Stimulated activated CD4-positive, alpha-beta T cell treated with anti-CD3 and anti-CD28 coated beads, Interleukin-4, amount 100 ng/mL, for 1 hour (primary cell): ENCODE measurements at places on chromosomes 16 and 17.

DNA sequence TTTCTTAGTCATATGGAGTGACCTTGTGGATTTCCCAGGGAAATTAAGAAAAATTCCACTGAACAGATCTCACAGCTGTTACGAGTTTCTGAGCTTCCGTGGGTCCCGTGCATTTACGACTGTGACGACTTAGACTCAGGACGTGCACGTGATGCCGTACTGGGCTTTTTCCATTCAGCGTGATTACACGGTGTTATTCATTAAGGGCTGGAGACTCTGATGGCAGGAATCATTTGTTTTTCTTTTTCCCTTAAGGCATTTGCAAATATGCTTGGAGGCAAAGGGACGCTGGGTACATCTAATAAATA, 57.2 kb downstream of the TBC1D16 start:
- no peak for DNase-seq

- no peak for DNase-seq
Observed at GRCh38 chr16:72989579-72990551, 58.1 kb downstream of the ZFHX3 start.

GRCh38 chr16:61146429-61146828, 889.8 kb downstream of the CDH8 start:
- DNase-seq, result no peak

DNA sequence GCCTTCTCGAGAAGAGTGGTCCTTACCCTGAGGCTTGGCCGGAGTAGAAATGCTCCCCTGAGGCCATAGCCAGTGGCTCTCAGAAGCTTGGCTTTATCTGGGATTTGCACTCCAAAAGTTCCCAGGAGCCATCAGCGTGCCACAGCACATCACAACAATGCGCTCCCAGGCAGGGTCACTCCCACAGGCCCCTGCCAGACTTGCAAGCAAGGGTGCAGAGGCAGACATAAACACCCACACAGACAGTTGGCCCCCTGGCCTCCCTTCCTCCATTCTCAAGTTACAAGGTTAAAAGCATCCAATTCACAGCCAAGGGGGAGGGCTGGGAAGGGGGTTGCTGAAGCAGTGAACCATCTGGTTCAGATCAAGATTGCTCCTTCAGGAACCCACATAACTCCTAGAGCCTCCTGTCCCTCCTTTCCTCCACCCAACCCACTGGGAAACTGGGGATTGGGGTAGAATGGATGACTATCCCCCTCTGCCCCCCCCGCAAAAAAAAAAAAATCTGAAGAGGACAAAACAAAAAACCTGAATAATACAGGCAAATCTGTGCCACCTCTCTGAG, 1.8 kb downstream of the ST3GAL2 start:
- no peak for DNase-seq

DNA sequence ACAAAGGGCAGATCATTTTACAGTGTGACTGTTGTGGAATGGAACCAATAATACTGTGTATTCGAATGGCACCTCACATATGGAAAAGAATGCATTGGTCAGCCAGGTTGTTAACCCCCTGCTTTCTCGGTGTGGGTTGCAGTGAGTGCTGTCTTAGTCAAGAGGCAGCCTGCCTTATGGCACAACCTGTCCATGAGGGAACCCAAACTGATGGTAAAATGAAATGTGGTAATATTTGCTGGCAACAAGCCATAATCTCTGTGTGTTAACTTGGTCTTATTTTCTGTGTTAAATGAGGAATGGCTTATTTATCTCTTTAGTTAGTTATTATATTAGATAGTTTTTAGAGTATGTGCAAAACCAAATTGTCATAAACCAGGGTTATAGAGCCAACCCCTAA, 81.6 kb downstream of the TMC6 start:
- no peak for DNase-seq

GRCh38 chr17:82377924-82378740, 6.6 kb downstream of the UTS2R start:
- no peak for DNase-seq

DNA sequence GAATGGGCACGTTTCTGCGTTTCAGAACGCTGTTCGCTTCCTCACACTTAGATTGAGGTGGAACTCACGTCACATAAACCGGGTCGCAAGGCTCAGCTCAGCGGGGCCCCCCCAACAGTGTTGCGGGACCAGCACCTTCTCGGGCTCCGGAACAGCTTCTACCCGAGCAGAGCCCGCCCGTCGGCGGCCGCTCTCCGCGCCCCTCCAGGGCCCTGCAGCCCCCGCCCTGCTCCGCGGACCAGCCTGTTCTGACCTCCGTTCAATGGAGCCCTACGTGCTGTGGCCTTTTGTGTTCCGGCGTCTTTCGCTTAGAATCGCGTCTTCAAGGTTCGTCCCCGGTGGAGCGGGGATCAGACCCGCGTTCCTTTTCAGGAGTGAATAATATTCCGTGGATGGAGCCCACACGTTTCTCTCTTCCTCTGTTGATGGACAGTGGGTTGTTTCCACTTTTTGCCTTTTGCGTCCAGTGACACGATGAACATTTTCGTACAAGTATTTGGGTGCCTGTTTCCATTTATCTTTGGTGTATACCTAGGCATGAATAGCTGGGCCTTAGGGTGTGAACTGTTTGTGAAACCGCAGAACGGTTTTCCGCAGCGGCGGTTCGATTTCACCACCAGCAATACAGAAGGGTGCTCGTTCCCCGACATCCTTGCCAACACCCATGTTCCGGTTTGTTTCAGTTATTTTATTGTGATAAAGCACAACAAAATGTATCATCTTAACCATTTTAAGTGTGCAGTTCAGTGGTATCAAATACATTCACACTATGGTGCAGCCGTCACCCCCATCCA, 2.3 kb upstream of the SLC22A31 start:
- no peak for DNase-seq

DNA sequence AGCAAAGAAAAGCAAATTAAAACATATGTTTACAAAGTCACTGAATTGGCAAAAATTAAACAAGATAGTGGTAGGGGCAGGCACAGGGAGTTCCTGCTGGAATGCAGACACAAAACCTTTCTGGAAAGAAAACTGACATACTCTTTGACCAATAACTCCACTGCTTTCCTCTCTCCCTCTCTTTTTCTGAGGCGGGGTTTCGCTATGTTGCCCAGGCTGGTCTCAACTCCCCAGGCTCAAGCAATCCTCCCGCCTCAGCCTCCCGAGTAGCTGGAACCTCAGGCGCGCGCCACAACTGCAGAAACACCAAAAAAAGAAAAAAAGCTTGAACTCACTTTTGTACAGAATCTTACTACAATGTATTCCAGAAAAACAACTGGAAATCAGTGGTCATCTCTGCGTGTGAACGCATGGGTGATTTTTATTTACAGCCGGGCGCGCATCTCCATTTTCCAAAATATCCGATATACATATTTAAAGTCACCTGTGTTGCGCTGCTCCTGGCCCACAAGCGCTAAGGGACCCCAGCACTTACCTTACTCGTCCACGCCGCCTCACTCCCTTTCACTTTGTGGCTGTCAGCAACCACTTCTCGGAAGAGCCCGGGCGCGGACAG, 480 bp downstream of the TXNL4B start:
- DNase-seq, result no peak

DNA sequence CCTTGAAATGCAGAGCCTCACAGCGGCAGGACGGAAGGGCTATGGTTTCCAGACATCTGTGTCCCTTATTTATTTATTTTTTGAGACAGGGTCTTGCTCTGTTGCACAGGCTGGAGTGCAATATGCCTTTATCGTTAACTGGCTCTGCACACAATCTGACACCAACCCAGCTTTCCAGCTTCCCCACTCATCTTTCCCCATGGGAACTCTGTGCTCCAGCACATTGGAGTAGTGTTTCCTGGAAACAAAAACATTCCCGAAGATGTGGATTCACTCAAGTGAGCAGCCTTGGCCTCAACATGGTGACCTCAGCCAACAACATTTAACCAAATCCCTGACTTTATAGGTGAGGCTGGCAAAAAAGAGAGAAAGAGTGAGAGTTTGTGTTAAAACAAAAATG, 307.1 kb downstream of the TMEM114 start:
- DNase-seq, result no peak

DNA sequence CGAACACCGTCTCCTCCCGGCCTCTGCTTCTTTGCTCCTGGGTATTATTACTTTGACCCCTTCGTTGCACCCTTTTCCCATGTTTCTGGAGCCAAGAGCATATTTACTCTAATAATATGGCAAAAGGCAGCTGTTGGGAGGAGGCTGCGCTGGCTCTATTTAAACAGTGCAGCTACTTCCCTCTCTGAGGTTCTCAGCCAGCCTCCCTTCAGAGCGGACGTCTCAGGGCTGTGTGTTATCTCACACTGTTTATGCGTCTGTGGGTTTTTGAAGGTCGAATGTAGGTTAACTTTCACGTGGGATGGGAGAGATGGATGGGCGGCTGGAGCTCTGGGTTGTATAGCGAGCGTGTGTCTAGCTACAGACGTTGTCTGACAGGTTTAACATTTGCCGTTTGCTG, 45.3 kb downstream of the COX4I1 start:
- DNase-seq, result no peak

- DNase-seq, result no peak
Observed at GRCh38 chr16:4360538-4361021, 9.5 kb upstream of the PAM16 start.

GRCh38 chr16:11205065-11205699, 50.8 kb downstream of the SOCS1 start:
- no peak for DNase-seq

- DNase-seq, result no peak
Observed at GRCh38 chr16:83791916-83792315, 15.9 kb upstream of the HSBP1 start.
